ENCODE measurements at places on chromosomes 2 and 18.

- DNase-seq: no peak
Measured at GRCh38 chr18:35114305-35114704, 73.1 kb downstream of the MAPRE2 start.

DNA sequence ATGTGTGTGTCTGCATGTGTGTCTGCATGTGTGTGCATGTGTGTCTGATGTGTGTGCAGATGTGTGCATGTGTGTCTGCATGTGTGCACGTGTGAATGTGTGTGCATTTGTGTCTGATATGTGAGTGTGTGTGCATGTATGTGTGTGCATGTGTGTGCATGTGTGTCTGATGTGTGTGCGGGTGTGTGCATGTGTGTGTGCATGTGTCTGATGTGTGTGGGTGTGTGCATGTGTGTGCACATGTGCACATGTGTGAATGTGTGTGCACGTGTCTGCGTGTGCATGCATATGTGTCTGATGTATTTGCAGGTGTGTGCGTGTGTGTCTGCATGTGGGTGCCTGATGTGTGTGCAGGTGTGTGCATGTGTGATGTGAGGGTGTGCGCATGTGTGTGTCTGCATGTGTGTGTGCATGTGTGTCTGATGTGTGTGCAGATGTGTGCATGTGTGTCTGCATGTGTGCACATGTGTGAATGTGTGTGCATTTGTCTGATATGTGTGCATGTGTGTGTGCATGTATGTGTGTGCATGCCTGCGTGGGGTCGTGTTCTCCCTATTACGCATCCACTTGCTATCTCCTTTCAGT is 470.1 kb upstream of the HS6ST1 start:
- no peak for DNase-seq

DNA sequence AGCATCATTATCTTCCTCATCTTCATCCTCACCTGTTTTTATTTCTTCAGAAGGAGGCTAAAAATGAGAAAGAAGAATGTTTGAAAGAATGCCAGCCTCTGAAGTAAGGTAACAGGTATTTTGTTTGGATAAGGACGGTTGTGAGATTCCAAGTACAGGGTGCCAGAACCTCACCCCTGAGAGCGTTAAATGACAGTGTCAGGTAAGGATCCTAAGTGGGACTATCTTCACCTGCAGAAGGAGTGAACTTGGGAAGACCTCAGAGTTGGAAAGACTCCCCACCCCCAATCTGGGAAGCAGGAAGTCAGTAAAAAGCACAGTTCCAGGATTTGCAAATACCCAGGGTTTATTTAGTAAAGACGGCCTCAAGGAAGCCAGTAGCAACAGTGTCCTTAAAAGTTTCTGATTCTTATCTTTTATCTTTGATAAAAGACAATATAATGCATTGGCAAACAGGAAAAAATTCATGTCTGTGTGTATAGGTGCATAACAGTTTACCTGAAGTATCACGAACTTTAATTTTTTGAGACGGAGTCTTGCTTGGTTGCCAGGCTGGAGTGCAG is 52.3 kb downstream of the THOC1 start:
- DNase-seq: no peak

GRCh38 chr2:19838616-19839015 is 63.2 kb downstream of the TTC32 start:
- no peak for DNase-seq

Data from stimulated activated CD8-positive, alpha-beta memory T cell treated with anti-CD3 and anti-CD28 coated beads, Interleukin-7, amount 100 ng/mL, for 1 hour (primary cell).